ENCODE measurements at places on chromosomes 11 and 22.

GRCh38 chr22:46073683-46074504, 76.4 kb upstream of the PPARA start:
- no peak for DNase-seq

DNA sequence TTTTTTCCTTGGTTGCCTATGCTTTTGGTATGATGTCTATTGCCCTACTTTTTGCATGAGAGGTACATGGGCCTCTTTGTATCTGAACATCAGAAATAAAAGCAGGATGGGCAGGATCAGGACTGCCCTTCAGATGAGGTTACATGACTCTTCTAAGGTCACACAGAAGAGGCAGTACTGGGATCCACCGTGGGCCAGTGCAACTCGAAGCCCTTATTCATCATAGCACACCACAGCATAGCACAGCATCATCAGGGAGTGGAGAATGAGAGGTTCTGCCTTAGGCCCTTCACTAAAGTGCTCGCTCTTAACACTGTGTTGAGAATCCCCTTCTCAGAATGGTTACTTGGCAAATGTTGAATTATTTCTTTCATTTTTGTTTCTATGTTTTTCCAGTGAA, 88.3 kb downstream of the C22orf31 start:
- DNase-seq, result no peak

DNA sequence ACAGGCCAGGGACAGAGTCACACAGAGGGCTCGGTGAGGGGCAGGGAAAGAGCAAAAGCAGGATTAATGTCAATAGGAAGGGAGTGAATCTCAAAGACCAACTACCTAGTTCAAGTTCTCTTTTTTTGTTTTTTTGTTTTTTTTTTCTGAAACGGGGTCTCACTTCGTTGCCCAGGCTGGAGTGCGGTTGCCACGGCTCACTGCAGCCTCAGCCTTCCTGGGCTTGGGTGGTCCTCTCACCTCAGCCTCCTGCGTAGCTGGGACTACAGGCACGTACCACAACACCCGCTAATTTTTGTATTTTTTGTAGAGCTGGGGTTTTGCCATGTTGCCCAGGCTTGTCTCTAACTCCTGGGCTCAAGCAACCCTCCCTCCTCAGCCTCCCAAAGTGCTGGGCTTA, 9.7 kb upstream of the BCL9L start:
- no peak for DNase-seq

DNA sequence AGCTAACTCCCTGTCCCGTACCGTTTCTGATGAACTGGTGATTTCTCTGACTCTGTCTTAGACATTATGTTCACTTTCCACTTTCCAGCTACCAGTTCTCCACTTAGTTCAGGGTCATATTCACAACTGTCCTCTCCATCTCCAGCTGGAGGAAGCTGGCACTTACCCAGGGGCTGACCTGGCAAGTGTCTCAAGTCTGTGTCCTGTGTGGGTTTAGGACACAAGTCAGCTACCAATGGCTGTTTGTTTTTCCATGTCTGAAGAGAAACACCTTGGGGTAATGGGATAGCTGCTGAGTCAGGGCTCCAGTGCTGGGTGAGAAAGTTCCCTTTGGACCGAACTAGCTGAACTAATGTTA, 134.4 kb downstream of the CSNK2A3 start:
- no peak for DNase-seq

GRCh38 chr22:21044931-21045584, 688 bp upstream of the LRRC74B start:
- no peak for DNase-seq

DNA sequence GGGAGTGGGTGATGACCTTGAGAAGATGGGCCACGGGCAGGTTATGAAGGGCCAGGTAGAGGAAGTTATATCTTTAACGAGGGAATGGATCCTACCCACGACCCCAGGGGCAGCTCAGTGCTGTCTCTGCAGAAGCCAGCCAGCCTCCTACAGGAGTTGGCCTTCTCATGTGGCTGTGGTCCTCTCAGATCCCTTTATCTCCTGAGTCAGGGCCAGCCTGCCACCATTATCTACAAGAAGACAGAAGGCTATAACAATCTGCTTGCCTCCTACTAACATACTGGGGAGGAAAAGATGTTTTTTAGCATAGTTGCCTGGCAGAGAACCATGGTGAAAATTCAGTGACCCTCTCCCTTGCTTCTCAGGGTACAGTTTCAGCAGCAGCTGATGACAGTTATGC, 7.0 kb upstream of the YWHAH start:
- no peak for DNase-seq

- no peak for DNase-seq
Measured at GRCh38 chr11:106379712-106380111, 302.2 kb downstream of the AASDHPPT start.

- no peak for DNase-seq
Measured at GRCh38 chr22:50452649-50453048, 22.2 kb downstream of the SBF1 start.

GRCh38 chr11:122100756-122101080, 15.3 kb downstream of the BLID start:
- no peak for DNase-seq

DNA sequence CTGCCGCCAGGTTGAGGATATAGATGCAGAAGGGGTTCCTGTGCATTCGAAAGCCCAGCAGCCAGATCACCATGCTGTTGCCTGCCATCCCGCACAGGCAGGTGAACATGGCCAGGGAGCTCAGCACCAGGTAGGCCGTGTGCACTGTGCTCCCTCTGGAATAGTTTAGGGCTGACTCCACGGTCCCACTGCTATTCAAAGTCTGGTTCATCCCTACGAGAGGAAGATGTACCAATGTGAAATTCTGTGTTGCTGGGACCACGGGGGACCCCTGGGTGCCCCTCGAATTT, at the start of gene MRGPRD:
Gene MRGPRD, minus strand, starts transcription at position 211 of the 290 bp plus-strand sequence. Its CDS starts 0 bp downstream, at position 211.
- no peak for DNase-seq

- DNase-seq, result no peak
Measured at GRCh38 chr11:85663080-85663752, 1.7 kb downstream of the CREBZF start.

- no peak for DNase-seq
Measured at GRCh38 chr11:118491041-118491440, 36.2 kb upstream of the TTC36 start.

DNA sequence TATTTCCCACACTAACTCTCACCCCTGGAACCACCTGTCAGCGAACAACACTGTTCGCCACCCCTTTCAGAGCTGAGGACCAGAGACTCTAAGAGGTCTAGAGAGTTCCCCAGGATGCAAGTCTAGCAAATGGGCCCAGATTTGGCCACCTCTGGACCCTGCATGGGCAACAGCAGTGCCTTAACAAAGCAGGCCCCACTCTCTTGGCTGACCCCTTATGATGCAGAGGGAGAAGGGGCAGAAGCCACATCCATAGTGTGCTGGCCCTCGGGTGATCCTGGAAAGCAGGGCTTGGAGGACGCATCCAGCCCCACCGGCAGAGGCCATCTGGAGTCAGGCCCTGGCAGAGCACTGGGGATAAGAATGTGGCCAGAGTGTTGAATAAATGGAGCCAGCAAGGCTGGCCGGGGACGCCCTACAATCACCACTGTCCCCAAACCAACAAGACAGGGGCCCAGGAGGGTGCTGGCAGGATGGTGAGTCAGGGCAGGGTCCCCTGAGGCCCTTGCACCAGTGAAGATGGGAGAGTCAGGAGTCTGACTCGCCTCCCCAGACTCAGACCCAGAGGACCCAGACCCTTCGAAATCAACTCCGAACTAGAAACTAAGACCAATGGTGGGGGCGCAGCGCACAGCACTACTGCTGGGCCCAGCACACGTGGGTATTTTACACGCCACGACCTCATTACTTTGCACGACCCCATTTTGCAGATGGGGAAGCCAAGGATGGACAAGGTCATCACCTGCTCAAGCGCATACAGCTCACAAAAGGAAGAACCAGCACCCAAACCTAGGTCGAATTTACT, 6.5 kb downstream of the CSNK1E start:
- DNase-seq, result no peak

DNA sequence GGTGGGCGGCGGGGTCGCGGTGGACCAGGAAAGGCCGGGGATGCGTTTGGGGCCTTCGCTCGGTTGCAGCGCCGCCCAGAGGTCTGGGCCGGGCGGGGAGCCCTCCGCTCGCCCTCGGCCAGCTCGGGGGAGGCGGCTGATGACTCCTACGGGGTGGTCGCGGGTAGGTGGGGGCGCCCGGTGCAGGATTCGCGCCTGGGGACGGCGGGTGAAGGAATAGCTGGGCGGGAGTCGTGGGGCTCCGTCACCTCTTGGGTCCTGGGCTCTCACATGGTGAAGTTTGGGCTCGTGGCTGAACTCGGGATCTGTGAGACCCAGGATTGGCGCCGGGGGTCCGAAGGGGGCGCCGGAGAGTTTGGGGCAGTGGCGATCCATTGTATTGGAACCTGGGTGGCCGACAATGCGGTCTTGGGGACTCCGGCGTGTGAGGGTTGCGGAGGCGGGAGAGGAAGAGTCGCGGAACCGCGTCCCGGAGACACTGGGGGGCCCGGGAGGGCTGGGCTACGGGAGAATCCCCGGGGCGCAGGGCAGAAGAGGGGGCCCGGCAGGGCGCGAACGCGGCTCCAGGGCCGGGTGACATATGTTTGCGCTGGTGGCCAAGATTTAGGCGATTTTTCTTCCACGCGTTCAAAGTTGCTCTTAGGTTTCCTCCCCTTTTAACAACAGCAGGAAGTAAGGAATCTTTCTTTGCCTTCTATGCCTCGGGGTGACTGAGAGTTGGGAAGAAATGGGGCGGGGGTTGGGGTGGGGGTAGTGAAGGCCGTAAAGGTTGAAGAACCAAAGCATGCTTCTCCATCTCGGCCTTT, 935 bp downstream of the QSER1 start:
- peak; percentile 20 for DNase-seq

- no peak for DNase-seq
Measured at GRCh38 chr11:68373189-68373814, 60.9 kb downstream of the LRP5 start.

GRCh38 chr11:57498540-57498939, 17.0 kb downstream of the SLC43A1 start:
- DNase-seq, result no peak

DNA sequence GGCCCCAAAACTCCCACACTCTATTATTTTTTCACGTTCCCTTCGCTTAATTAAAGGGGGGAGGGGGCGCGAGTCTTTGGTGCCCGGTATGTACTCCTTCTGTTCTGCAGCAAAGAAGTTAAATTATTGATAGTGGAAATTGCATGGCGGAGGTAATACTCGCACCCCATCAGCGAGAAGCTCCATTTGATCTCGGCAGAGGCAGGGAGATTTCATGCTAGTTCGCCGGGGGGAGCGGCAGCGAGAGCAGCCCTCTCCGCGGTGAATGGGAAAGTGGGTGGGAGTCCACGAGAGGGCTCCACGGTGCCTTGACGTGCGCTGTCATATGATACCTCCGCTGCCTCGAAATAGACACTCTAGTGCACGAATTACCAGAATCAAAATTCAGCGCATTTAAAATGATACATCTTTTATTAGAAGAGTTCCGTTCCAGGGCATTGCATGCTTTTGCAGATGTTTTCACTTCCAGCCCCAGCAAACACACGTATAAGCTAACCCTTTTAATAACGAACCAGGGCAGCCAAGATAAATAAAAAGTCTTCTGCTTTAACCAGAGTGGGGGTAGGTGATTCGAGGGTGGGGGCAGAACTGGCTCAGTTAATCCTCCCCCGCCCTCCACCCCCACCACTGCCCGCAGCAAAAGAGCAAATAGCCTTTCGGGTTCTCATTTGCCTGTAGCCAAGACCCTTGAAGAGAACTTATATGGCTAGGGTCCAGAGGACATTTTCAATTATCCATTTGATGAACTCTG, 1.3 kb upstream of the BDNF start:
- DNase-seq, result no peak
